ENCODE measurements at places on chromosomes 6 and 20. TPM values are rescaled to one million over a fixed set of nuclear protein-coding genes. Genes with fewer than 3 reads are reported as not detected.

- H3K4me1 ChIP-seq = no peaks in the 10 kb centered on the region
- no peaks in the 10 kb centered on the region for H3K27me3 ChIP-seq
- no peak for DNase-seq
Observed at GRCh38 chr20:9144643-9145042, 75.8 kb downstream of the PLCB4 start.

DNA sequence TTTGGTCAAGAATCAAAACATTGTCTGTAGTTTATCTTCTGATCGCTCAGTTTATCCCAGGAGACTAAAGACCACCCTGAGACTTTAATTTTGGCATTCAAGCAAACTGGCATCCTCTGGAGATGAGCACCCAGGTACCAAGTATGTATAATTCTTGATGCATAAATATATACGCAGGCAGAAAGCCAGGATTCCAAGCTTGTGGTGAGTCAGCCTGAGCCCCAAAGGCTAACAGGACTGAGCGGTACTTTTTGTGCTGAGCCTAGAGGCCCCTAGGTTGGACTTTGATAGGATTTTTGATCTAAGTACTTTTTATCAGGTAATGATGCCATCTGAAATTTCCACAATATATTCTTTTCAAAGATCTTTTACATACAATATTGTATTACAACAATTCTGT is 301.3 kb downstream of the TFAP2B start:
- no peak for DNase-seq
- no peak overlapping the region for H3K27ac ChIP-seq
- no peaks in the 10 kb centered on the region for H3K36me3 ChIP-seq

The RNF217 gene
- 1.0 TPM for total RNA-seq

DNA sequence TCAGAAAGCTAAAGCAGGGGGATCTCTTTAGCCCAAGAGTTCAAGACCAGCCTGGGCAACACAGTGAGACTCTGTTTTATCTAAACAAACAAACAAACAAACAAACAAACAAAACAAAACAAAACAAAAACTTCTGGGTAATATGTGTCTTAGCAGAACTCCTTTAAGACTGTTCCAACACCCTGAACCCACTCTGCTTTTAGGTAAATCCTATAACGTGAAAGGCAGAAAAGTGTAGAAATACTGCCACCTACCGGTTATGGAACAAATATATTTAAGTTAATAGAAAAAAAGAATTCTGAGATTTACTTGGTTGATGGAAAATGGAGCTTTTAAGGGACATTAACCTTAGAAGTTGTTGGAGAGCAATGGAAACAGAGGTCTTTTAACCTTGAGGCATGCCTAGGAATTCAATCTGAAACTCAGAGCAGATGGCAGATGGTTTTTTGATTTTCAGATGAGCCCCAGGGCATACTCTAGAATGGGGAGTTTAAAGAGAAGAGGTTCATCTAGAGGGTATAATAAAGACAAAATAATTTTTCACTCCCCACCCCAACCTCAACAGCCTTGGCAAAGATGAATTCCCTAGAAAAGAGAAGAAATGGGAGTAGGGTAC is 38.5 kb downstream of the SOD2 start:
- DNase-seq = no peak
- H3K4me3 ChIP-seq = no peak overlapping the region
- H3K27me3 ChIP-seq = peaks cover 3% of the 10 kb centered on the region
- H3K36me3 ChIP-seq = no peaks in the 10 kb centered on the region
- H3K4me1 ChIP-seq = no peaks in the 10 kb centered on the region
- H3K27ac ChIP-seq = no peak overlapping the region

The TRIM39 gene
- total RNA-seq = 24.2 TPM

DNA sequence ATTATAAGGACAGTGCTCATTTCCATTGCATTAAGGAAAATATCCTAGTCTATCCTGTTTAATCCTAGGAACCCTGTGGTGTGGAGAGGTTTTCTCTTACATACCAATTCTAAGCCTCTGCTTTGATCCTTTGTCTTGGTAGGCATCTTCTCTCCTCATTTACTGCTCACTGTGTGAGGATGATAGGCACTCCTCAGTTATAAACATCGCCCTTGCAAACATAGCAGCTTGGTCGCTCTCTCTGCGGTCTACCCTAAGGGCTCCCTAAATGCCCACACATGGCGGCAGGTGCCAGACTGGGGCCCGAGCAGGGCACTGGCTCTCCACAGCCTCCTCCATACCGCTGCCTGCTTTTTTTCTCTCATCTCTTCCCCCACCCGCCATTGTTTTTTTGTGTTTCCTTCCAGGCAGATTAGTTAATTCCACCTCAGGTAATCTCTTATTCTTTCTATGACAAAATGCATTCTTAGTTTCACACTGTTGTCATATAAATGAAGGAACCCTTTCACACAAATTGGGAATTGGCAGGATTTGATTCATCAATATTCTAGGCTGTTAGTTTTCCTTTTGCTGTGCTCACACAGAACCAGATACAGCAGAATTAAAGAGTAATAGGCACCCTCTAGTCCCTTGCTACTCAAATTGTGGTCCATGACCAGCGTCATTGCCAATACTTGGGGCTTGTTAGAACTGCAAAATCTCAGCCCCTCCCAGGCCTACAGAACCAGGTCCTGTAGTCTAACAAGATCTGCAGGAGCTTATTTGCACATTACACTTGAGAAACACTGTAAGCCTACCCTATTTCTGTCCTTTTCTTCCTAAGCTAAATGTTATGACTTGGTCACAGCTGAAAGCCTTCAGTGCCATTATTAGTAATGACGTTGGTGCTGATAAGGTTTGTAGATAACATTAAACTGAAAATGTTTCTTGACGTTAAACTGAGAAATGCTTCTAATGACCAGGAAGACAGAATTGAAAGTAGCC is 36.3 kb downstream of the CARMIL1 start:
- H3K27ac ChIP-seq = no peak overlapping the region
- H3K27me3 ChIP-seq = peaks cover 2% of the 10 kb centered on the region
- peaks cover 4% of the 10 kb centered on the region for H3K4me1 ChIP-seq
- H3K36me3 ChIP-seq = no peaks in the 10 kb centered on the region
- no peak for DNase-seq

Measured in activated naive CD8-positive, alpha-beta T cell treated with anti-CD3 and anti-CD28 coated beads, Interleukin-2, amount 10 ng/mL, durations not matched to agents 7 days and 5 days (primary cell).